IMR-90 (cell line): ENCODE measurements at places on chromosomes 7 and 10. TPM values are rescaled to one million over a fixed set of nuclear protein-coding genes. Genes with fewer than 3 reads are reported as not detected.

- H3K27ac ChIP-seq: no peak overlapping the region
- H3K4me3 ChIP-seq: no peak overlapping the region
- no peaks in the 10 kb centered on the region for H3K27me3 ChIP-seq
- peaks cover 9% of the 10 kb centered on the region for H3K4me1 ChIP-seq
- no peak for DNase-seq
These were observed 50.7 kb upstream of the KCNIP2 start for GRCh38 chr10:101894266-101894665.

DNA sequence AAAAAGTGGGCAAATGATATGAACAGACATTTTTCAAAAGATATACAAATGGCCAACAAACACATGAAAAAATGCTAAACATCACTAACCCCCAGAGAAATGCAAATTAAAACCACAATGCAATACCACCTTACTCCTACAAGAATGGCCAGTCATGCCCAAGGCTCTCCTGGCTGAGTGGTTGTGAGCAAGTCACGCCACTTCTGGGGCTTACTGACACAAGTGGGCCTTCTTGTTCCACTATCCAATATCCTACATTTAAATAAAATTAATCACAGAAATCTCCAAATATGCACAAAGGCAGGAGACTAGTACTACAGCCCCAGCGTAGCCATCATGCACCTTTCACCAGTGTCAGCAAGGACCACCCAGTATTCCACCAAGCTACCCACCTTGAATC, 181.9 kb downstream of the TNS3 start:
- peaks cover under 1% of the 10 kb centered on the region; the same call in 1 of the 2 replicates for H3K4me1 ChIP-seq
- H3K36me3 ChIP-seq: peaks cover 52% of the 10 kb centered on the region
- H3K27ac ChIP-seq: no peak overlapping the region
- no peak overlapping the region for H3K4me3 ChIP-seq
- no peak for DNase-seq

GRCh38 chr10:121998462-121998861, 9.5 kb downstream of the TACC2 start:
- H3K27ac ChIP-seq: no peak overlapping the region
- H3K36me3 ChIP-seq: no peaks in the 10 kb centered on the region
- no peak overlapping the region for H3K4me3 ChIP-seq
- DNase-seq: no peak

DNA sequence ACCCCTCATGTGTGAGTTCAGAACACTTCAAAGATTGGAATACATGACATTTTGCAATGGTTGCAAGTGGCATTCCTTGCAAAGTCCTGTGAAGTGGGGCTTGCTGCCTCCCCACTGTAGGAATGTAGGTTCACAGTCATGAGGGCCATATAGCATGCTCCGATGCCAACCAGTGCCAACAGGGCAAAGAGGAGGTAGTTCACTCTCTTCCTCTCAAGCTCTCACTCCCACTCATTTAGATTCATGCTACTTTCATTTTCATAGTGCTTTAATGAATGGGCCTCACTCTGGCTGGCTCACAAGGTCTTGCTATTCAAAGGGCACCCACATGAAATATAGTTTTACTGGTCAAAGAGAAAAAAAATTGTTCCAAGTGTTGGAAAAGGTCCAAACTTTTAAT, 169.9 kb upstream of the AOAH start:
- H3K36me3 ChIP-seq: no peaks in the 10 kb centered on the region
- H3K27ac ChIP-seq: no peak overlapping the region
- H3K4me3 ChIP-seq: no peak overlapping the region
- DNase-seq: no peak
- H3K4me1 ChIP-seq: no peaks in the 10 kb centered on the region

DNA sequence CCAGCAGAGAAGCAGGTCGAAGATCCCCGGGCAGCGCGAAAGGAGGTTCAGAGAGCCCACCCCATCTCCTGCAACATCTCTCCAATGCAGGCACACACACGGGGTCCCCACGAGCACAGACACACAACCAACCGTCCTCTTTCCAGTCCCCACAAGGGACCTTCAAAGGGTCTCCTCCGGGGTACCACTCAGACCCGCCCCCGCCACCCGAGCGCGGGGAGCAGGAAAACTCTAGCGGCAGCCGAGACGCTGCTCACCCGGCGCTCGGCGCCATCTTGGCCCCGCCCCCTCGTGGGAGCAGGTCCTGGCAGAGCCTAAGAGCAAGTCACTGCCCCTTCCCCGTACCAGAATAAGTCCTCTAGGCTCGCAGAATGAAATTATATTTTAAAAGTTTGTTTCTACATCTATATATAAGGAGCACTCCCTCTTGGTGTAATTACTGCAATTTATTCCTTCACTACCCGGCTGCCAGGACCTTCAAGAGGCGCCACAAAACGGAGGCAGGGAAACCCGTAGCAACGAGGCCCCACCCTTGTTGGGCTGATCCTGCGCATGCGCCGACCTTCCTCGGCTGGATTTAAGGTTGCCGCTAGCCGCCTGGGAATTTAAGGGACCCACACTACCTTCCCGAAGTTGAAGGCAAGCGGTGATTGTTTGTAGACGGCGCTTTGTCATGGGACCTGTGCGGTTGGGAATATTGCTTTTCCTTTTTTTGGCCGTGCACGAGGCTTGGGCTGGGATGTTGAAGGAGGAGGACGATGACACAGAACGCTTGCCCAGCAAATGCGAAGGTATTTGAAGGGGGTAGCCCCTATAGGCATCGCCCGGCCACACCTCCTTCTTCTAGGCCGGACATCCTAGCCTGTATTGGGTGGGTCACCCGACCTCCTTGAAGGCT, at the start of the genes CNPY4 and TAF6:
Gene CNPY4, plus strand, starts transcription at position 563 of the 898 bp plus-strand sequence. Its CDS starts 111 bp downstream, at position 674.
Gene TAF6, minus strand, starts transcription at position 287 of the 898 bp plus-strand sequence. CDS start 5,149 bp downstream, outside the sequence.
- peak within 1 kb of the TSS; percentile 81 for H3K27ac ChIP-seq
- peak within 1 kb of the TSS; percentile 80 for H3K4me3 ChIP-seq
- DNase-seq: peak; percentile 94
- H3K4me1 ChIP-seq: peaks cover 6% of the 10 kb centered on the region; the same call in 1 of the 2 replicates
- peaks cover 1% of the 10 kb centered on the region; the same call in 1 of the 2 replicates for H3K36me3 ChIP-seq
- no peaks in the 10 kb centered on the region for H3K27me3 ChIP-seq

DNA sequence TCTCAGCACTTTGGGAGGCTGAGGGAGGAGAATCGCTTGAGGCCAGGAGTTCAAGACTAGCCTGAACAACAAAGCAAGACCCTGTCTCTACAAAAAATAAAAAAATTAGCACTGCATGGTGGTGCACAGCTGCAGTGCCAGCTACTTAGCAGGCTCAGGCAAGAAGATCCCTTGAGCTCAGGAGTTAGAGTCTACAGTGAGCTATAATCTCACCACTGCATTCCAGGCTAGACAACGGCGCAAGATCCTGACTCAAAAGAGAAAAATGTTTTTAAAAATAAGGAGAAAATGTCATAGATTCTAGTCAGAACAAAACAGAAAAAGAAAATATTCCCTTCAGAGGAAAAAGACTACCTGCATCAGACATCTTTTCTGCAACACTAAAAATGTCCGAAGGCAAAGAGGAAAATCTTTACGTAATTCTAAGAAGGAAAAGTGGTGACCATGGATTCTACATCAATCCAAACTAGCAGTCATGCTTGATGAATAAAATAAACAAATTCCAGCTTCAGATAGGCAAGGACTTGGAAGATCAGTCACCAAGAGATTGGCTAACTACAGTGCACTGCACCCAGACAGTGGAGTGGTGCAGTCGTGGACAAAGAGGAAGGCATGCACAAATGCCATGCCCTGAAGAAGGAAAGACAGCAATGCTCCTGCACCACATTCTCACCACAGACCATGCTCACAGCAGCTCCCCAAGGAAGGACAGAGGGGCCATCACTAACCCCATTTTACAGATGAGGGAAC, 54.3 kb downstream of the ERCC6 start:
- H3K27ac ChIP-seq: no peak overlapping the region
- H3K27me3 ChIP-seq: no peaks in the 10 kb centered on the region
- peaks cover 3% of the 10 kb centered on the region; the same call in 1 of the 2 replicates for H3K36me3 ChIP-seq
- peaks cover 4% of the 10 kb centered on the region for H3K4me1 ChIP-seq

DNA sequence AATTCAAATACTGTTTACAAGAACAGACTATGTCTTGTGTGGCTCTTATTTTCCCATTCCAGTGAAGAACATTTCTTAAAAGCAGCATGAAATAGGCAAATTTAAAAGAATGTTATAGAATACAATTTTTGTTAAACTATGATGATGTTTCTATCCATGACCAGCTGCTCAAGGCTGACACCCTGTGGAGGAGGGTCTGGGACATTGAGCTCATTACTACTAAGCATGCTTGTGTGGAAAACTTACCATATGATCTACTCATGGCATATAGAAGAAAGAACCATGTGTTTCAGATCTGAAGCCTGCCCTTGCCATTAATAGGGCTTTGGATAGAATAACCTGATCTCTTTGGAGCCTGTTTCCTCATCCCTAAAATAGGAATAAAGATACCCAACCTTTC, 125.0 kb downstream of the FOXP2 start:
- no peak overlapping the region for H3K4me3 ChIP-seq
- no peaks in the 10 kb centered on the region for H3K27me3 ChIP-seq
- H3K36me3 ChIP-seq: no peaks in the 10 kb centered on the region

GRCh38 chr10:79473496-79474095, 28.2 kb upstream of the ZCCHC24 start:
- DNase-seq: no peak
- no peaks in the 10 kb centered on the region for H3K36me3 ChIP-seq
- H3K27ac ChIP-seq: no peak overlapping the region
- H3K27me3 ChIP-seq: peaks cover 1% of the 10 kb centered on the region; the same call in 1 of the 2 replicates
- H3K4me1 ChIP-seq: peaks cover 5% of the 10 kb centered on the region; the same call in 1 of the 2 replicates

DNA sequence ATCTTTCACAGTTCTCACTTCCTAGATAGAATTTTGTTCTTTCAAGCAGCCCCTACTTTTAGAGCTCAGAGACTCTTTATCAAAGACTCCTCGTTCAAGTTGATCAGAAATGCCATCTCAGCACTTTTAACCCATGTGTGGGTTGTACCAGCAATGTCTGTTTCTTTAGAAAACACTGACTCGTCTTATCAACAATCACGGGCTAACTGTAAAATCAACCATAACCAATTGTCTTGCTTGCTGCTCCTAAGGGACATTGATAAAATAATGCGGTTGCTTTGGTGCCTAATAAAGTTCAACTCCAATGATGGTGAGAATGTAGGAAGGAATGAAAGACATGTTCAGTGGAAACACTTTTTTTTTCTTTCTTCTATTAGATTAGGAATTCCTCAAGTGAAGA, 12.9 kb upstream of the CDK6 start:
- no peak for DNase-seq
- H3K36me3 ChIP-seq: no peaks in the 10 kb centered on the region
- no peak overlapping the region for H3K4me3 ChIP-seq

GRCh38 chr10:8463853-8464252, 409.4 kb downstream of the GATA3 start:
- no peak for DNase-seq
- no peaks in the 10 kb centered on the region for H3K4me1 ChIP-seq
- H3K27ac ChIP-seq: no peak overlapping the region
- H3K27me3 ChIP-seq: no peaks in the 10 kb centered on the region
- no peak overlapping the region for H3K4me3 ChIP-seq

GRCh38 chr10:78715435-78715834, 353.3 kb upstream of the ZMIZ1 start:
- H3K27me3 ChIP-seq: peaks cover 9% of the 10 kb centered on the region
- peaks cover 12% of the 10 kb centered on the region for H3K4me1 ChIP-seq
- H3K4me3 ChIP-seq: no peak overlapping the region

- no peaks in the 10 kb centered on the region for H3K4me1 ChIP-seq
- no peaks in the 10 kb centered on the region for H3K36me3 ChIP-seq
- H3K27ac ChIP-seq: no peak overlapping the region
These were observed 599.8 kb upstream of the MGMT start for GRCh38 chr10:128867210-128867609.

DNA sequence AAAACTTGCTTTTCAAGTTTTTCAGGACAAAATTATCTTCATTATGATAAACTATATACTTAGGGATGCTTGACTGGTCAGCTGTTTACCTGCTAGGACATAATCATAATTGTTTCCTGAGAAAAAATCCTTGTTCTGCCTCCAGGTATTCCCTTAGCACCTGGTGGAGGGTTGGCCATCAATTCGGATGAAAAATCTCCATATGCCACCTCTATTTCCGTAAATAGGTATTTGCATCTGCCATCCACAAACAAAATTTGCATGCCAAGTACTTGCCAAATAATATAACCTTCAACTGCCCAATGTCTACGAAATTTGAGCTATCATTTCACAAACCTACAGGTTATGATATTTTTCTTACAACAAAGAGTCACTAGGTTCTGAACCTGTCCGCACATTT, 126.2 kb downstream of the RNF133 start:
- H3K4me1 ChIP-seq: no peaks in the 10 kb centered on the region
- H3K27me3 ChIP-seq: no peaks in the 10 kb centered on the region
- DNase-seq: no peak
- no peak overlapping the region for H3K4me3 ChIP-seq
- no peak overlapping the region for H3K27ac ChIP-seq

DNA sequence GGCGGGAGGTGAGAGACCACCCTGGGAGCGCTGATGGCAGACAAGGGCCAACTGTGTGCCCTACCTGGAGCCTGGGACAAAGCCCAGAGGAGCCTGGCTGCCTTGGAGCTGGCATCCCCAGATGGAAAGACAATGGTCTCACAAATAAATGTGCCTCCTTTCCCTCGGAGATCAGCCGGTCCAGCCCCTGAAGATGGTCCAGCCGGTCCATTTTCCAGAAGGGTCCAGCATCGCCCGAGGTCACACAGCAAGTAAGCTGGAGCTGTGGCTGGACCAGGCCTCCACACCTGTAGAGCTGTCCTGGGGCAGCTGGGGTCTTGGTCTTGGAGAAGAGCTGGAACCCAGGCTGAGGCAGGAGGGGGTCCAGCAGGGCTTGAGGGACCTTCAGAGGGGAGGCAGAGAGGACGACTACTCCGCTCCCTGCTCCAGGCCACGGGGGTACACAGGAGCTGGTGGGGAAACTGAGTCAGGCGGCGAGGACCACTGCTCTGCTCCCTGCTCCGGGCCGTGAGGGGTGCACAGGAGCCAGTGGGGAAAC, 3.6 kb downstream of the ELFN1 start:
- no peak overlapping the region for H3K27ac ChIP-seq
- no peak for DNase-seq
- no peak overlapping the region for H3K4me3 ChIP-seq
- no peaks in the 10 kb centered on the region for H3K36me3 ChIP-seq
- H3K27me3 ChIP-seq: peaks cover 40% of the 10 kb centered on the region

GRCh38 chr7:103626776-103627175, 180.8 kb upstream of the SLC26A5 start:
- no peak overlapping the region for H3K4me3 ChIP-seq
- H3K36me3 ChIP-seq: peaks cover 3% of the 10 kb centered on the region
- peaks cover 6% of the 10 kb centered on the region; the same call in 1 of the 2 replicates for H3K4me1 ChIP-seq
- H3K27ac ChIP-seq: no peak overlapping the region
- DNase-seq: peak; percentile 34
- H3K27me3 ChIP-seq: no peaks in the 10 kb centered on the region

- no peak for DNase-seq
- no peaks in the 10 kb centered on the region for H3K27me3 ChIP-seq
- no peak overlapping the region for H3K27ac ChIP-seq
- H3K36me3 ChIP-seq: no peaks in the 10 kb centered on the region
These were observed 155.1 kb downstream of the ZNF22 start for GRCh38 chr10:45155784-45156183.

GRCh38 chr7:129163875-129164544, 19.5 kb downstream of the TSPAN33 start:
- H3K27ac ChIP-seq: no peak overlapping the region
- H3K27me3 ChIP-seq: peaks cover 61% of the 10 kb centered on the region
- no peaks in the 10 kb centered on the region for H3K36me3 ChIP-seq
- no peak overlapping the region for H3K4me3 ChIP-seq
- DNase-seq: peak; percentile 76
- H3K4me1 ChIP-seq: no peaks in the 10 kb centered on the region

SH2D4B gene
- not detected in 2 replicates for total RNA-seq

CNPY1 gene
- total RNA-seq: not detected in 2 replicates

PRKG1 gene
- total RNA-seq: 18.3 and 22.5 TPM in 2 replicates

NPTX2 gene
- under 0.01 TPM in 2 replicates for total RNA-seq

C10orf53 gene
- not detected in 2 replicates for total RNA-seq

ZNF511 gene
- 13.6 and 14.2 TPM in 2 replicates for total RNA-seq

ATP6V0A4 gene
- total RNA-seq: under 0.01 and 0.18 TPM in 2 replicates

CLRN3 gene
- total RNA-seq: not detected in 2 replicates

TYW1 gene
- 23.7 and 27.8 TPM in 2 replicates for total RNA-seq

ELFN1 gene
- total RNA-seq: 1.6 and 2.2 TPM in 2 replicates
